ENCODE measurements at places on chromosomes 13 and 19. TPM values are rescaled to one million over a fixed set of nuclear protein-coding genes. Genes with fewer than 3 reads are reported as not detected.

The ZNF724 gene
- 6.9 TPM for total RNA-seq

The ATXN8OS gene
- not detected for total RNA-seq

The APLP1 gene
- total RNA-seq, result 1.3 TPM

DNA sequence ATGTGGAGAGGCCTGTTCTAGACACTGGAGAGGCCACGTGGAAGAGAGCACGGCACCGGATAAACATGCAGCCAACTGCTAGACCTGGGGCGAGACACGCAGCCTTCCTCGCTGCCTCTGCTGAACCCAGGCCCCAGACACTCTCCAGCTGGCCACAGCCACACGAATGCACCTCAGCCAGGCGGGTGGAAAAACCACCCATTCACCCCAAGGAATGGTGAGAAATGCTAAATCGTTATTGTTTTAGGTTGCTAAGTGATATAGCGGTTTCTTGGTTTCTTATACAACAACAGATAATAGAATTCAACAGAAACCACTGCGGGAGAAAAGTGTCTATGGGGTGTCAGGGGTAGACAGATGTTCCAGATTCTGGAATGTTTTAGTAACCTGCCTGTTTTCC lies 52.5 kb downstream of the STK24 start:
- H3K4me1 ChIP-seq, result peaks cover 24% of the 10 kb centered on the region
- no peak overlapping the region for H3K4me3 ChIP-seq
- DNase-seq, result no peak
- H3K27me3 ChIP-seq, result no peaks in the 10 kb centered on the region
- H3K27ac ChIP-seq, result no peak overlapping the region

DNA sequence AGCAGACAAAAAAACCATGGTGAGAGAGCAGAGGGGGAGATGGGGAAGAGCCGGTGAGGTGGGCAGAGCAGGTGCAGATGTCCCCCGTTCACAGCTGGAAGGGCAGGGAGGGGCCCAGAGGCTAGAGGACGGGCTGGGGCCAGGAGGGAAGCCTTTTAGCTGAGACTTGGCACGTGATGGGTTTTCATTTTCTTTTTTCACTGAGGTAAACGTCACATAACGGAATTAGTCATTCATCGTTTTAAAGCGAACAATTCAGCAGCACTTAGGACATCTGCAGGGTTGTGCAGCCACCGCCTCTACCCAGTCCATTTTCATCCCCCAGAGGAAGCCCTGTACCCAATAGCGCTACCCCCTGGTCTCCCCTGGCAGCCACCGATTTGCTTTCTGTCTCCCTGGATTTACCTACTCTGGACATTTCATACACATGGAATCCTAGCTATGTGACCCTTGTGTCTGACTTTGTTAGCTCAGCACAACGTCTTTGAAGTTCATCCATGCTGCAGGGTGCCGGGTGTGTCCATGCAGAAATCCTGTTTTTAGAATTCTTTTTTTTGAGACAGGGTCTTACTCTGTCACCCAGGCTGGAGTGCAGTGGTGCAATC lies 16.0 kb upstream of the EMC10 start:
- H3K36me3 ChIP-seq, result no peaks in the 10 kb centered on the region
- peak; percentile 14 for DNase-seq
- H3K27ac ChIP-seq, result no peak overlapping the region
- no peaks in the 10 kb centered on the region for H3K4me1 ChIP-seq

DNA sequence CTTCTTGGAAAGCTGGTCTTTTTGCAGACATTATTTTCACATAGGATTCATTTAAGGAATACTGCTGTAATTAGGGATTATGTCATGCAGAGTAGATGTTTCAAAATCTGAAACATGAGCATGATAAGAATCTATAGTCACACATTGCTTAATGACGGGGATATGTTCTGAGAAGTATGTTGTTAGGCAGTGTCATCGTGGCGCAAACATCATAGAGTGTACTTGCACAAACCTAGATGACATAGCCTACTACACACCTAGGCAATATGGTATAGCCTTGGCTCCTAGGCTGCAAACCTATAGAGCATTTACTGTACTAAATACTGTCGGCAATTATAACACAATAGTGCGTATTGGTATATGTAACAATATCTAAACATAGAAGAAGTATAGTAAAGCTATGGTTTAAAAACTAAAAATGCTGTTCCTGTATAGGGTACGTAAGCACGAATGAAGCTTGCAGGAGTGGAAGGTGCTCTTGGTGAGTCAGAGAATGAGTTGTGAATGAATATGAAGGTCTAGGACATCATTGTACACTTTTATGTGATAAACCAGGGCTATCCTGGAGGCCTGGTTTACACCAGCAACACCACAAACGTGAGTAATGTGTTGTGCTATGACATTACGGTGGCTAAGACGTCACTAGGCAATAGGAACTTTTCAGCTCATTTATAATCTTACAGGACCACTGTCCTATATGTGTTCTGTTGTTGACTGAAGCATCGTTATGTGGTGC lies 283.1 kb downstream of the MTUS2 start:
- H3K27me3 ChIP-seq, result no peaks in the 10 kb centered on the region
- no peaks in the 10 kb centered on the region for H3K36me3 ChIP-seq
- no peak overlapping the region for H3K27ac ChIP-seq
- H3K4me3 ChIP-seq, result no peak overlapping the region
- H3K4me1 ChIP-seq, result no peaks in the 10 kb centered on the region

DNA sequence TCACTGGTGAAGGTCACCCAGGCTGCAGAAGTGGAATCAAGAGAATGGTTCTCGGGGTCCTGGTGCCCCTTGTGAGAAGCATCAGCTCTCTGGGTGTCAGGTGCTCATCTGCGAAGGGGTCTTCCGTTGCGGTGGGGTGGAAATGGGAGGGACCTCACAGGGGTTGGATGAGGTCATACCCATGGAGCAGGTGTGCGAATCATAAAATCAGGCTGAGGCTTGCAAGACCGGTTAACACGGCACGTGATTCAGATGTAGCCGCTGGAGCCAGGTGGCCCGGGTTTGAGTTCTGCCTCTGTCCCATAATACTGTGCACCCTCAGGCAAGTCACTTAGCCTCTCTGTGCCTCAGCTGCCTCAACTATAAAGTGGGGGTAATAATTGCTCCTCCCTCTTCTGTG lies 3.9 kb upstream of the KLK15 start:
- H3K4me3 ChIP-seq, result no peak overlapping the region
- H3K27me3 ChIP-seq, result peaks cover 24% of the 10 kb centered on the region
- H3K4me1 ChIP-seq, result no peaks in the 10 kb centered on the region
- no peaks in the 10 kb centered on the region for H3K36me3 ChIP-seq
- no peak for DNase-seq

DNA sequence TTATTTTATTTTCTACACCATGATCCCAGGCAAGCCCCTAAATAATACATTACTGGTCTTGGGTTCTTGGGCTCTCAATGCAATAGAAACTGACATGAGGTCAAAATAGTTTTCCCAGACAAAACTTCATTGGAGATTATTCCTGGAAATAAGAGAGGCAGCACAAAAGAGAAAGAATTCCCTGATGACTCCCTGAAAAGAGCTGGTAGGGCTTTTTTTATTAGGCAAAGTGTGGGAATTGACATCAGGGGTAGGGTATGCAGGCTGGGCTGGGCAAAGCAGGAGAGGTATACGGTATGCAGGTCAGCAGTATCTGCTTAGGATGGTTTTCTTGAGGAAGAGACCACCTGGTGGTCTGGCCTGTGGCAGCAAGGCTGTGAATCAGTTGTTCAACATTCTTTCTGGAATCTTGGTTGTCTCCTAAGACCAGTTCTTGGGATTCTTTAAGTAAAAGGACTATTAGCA lies 9.3 kb upstream of the IGFL3 start:
- no peak for DNase-seq
- H3K27me3 ChIP-seq, result no peaks in the 10 kb centered on the region
- H3K4me1 ChIP-seq, result peaks cover 27% of the 10 kb centered on the region
- peaks cover 16% of the 10 kb centered on the region for H3K36me3 ChIP-seq
- peak overlapping the region; percentile 62 for H3K4me3 ChIP-seq

GRCh38 chr19:54305141-54305540 lies 7.8 kb downstream of the LILRA5 start:
- no peak overlapping the region for H3K27ac ChIP-seq
- peaks cover 31% of the 10 kb centered on the region for H3K27me3 ChIP-seq
- no peak for DNase-seq
- no peaks in the 10 kb centered on the region for H3K36me3 ChIP-seq
- H3K4me3 ChIP-seq, result no peak overlapping the region

Data from MCF 10A (cell line).